ENCODE measurements at places on chromosomes 4 and X.

DNA sequence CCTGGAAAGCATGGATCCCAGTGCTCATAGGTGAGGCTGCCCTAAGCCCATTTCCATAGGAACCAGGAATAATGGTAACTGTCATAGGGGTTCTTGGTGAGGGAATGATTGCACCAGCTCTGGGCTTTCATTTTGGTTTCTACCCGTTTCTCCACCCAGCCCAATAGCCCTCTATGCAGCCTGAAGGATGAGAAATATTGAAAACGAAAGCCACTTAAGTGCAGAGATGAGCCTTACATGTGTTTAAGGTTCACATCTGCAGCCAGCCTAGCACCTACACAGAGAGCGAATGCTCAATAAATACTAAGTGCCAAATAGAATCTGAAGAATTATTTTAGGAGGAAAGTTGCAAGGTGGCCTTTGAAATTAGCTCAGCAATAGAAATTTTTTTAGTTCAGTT lies 60.4 kb downstream of the MCF2 start:
- DNase-seq: no peak

GRCh38 chr4:71978210-71978835 lies 53.5 kb upstream of the NPFFR2 start:
- DNase-seq: no peak

DNA sequence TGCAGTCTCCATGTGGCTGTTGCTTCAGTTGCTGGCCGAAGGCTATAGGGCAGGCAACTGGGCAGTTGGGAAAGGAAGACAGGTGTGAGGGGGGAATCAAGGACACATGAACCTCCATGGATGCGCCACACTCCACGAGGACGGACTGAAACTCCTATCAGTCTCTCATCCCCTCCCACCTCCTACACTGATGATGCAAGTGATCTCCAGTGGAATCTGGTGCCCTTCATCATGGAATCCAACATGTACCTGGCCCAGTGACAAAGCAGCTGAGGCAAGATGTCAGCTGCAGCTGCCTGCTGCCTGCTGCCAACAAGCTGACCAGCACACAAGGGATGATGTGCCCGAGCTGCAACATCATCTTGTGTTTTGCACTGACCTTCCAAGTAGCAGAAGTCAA lies 26.0 kb upstream of the MGST2 start:
- no peak for DNase-seq

GRCh38 chrX:56813318-56813837 lies 84.3 kb downstream of the NBDY start:
- no peak for DNase-seq

DNA sequence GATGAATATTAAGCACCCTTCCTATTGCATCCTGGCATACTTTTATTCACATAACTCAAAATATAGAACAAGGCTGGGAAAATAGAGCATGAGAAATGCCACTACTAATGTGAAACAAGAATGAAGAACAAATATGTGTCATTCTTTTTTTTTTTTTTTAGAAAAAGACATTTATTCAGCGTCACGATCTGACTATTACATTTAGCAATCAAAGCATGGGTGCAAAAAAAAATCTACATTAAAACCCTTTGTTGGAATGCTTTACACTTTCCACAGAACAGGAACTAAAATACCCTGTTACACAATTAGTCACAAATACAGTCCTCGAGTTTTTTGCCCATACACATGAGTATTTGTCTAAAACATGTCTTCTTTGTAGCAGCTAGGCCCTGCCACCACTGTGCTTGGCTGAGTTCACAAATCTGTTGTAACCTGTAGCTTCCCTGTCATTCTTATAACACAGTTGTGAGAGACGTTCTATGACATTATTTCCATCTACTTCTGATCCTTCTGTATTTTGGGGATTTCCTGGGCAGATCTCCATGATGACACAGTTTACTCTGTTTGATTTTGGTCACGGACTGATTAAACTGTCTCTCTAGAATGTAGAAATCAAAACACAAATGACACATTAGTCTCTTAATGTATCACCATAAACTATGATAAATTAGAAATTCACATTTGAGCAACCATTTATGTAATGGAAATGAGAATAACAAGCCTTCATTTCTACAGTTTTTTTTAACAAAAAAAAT lies 9.4 kb upstream of the TET2 start:
- DNase-seq: no peak

DNA sequence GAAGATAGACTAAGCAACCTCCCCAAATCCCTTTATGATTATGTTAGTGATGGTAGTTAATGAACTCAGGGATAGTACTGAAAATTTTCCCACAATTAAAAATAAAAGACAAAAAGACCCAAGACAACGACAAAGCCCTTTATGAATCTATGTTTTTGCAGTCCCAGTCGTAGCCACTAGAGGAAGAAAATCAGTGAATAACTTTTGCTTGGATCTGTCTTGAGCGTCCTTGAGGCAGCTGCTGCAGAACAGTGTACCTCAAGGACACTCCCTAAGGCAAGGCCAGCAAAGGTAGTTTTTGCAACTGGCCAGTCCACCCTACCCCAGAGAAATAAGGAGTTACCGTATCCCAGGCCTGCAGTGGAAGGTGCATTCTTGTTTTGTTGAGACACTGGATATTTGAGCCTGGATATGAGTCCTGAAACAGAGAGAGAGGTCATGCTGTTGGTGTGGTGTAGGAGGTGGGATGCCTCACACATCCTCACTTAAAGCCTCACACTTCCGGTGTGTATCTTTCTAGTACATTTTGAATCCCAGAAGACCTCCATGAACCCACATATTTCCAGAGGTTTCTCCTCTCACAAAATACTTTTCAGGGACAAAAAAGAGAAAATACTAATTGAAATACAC lies 8.7 kb upstream of the TIMM8A start:
- DNase-seq: peak; percentile 3

GRCh38 chr4:142379277-142380051 lies 466.6 kb downstream of the INPP4B start:
- DNase-seq: peak; percentile 50

DNA sequence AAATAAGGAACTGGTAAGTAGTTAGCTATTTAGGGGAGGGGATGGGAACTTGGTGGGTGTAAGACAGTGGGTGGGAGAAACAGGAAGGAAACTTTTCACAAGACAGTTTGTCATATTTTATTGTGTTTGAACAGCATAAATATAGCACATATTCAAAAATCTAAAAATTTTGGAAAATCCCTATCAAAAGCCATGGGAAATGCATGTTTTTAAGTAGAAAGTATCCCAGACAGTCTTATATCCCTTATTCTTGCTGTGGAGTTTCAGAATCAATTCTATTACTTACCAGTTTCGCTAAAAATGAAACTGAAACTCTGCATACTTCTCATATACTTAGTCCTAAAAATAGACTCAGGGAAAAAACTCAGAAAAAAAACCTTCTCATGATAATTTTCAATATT lies 22.3 kb upstream of the RASGEF1B start:
- no peak for DNase-seq

DNA sequence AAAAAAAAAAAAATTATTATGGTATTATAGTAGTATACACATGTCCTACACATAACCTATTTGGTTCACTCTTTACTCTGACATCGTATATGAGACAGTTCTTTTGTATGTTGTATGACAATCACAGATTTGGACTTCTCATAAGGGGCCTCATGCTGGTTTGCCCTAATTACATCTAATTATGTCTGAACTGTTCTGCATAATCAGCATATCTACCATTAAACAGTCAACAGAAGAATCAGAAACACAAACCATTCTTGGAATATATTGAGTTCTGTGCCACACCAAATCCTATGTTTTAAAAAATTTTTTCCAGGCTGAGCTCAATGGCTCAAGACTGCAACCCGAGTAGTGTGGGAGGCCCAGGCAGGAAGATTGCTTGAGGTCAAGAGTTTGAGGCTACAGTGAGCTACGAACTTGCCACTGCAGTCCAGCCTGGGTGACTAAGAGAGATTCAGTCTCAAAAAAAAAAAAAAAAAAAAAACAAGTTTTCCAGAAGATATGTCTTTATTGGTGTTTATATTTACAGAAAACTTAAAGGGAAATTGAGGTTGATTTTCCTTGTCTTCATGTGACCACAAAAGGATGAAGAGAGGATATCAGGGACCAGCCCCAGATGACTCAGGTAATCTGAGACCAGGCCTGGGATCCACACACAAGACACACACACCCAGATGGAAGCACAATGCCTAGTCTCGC lies 22.2 kb downstream of the TRIM61 start:
- DNase-seq: no peak

DNA sequence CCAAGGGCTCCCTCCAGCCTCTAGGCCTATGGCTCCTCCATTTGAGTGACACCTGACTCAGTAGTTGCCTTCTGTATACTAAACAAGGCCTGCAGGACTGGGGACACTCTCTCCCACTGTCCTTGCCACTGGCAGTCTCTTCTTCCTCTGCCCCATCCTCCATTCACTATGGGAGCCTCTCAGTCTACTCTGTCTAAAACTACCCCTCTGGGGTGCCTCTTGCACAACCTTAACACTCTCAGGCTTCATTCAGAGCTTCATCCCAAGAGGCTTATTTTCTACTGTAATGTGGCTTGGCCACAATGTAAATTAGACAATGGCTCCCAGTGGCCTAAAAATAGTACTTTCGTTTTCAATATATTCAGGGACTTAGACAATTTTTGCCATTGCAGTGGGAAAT lies 133.0 kb downstream of the ZC4H2 start:
- no peak for DNase-seq
